ENCODE measurements at places on chromosomes 4 and X. TPM values are rescaled to one million over a fixed set of nuclear protein-coding genes. Genes with fewer than 3 reads are reported as not detected.

MAGEA11 gene
- not detected for total RNA-seq

TMEM156 gene
- total RNA-seq: not detected

- no peak for DNase-seq
These were observed 79.3 kb downstream of the FAM114A1 start for GRCh38 chr4:38946919-38947318.

- no peak for DNase-seq
These were observed 139.1 kb upstream of the PAQR3 start for GRCh38 chr4:79078339-79078738.

DNA sequence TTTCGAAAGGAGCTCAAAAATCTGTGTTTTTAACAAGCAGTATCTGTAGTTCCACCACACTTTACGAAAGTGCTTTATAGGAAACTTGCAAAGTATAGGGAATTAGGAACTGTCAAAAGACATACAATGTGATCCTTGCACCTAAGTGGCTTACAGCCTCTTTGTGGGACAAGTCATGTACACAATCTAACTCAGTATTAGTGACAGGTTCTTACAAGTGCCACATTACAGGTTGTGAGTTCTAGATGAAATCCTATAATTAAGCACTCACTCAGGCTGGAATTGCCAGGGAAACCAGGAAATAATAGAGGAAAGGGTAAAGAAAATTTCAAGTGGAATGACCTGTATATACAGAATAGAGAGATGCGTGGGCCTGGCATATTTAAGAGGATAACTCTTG lies 567.3 kb upstream of the ATOH1 start:
- no peak for DNase-seq

- no peak for DNase-seq
These were observed 34.9 kb upstream of the SH3RF1 start for GRCh38 chr4:169305651-169306050.

GRCh38 chr4:1377606-1378261 lies 28.5 kb downstream of the NKX1-1 start:
- DNase-seq: peak; percentile 62

DNA sequence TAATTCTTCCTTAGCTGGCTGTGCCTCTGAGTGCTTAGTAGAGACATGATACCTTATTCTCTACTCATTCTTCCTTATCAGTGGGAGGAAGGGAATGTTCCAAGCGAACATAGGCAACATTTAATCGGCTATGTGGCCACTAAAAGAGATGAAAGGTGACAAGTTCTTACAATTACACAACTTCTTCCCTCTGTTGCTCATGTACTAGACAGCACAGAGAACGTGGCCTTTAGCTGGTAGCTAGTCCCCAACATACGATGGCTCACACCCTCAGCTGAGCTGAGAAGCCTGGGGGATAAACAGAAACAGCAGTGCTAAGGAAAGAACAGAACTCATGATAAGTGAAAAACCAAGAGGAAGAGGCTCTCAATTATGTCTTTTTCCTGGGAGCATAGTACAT lies 52.2 kb downstream of the APOO start:
- no peak for DNase-seq
